COR-L47 (cell line): ENCODE measurements at places on chromosomes 3 and 15.

GRCh38 chr15:60026555-60026954 is 22.4 kb downstream of the FOXB1 start:
- DNase-seq, result no peak

DNA sequence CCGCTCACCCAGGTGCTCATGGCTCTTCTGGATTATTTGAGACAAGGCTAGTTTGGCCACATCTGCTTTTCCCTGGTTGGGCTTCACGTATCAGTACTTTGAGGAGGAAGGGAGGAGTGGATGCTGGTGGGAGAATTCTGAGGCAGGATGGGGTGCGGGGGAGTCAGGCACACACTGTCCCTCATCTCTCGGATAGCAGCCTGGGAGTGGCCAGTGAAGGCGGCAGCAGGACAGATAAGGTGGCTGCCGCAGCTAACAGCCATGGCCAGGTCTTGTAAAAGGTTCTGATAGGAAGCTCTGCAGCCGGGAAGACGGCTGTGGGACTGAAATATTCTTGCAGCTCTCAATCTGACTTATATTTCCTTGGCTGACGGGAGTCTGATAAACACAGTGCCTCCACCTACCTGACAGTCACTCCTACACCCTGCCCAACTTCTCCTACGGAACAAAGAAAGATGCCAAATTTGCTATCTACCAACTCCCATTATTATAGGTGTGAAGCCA is 87.3 kb downstream of the MESD start:
- no peak for DNase-seq

DNA sequence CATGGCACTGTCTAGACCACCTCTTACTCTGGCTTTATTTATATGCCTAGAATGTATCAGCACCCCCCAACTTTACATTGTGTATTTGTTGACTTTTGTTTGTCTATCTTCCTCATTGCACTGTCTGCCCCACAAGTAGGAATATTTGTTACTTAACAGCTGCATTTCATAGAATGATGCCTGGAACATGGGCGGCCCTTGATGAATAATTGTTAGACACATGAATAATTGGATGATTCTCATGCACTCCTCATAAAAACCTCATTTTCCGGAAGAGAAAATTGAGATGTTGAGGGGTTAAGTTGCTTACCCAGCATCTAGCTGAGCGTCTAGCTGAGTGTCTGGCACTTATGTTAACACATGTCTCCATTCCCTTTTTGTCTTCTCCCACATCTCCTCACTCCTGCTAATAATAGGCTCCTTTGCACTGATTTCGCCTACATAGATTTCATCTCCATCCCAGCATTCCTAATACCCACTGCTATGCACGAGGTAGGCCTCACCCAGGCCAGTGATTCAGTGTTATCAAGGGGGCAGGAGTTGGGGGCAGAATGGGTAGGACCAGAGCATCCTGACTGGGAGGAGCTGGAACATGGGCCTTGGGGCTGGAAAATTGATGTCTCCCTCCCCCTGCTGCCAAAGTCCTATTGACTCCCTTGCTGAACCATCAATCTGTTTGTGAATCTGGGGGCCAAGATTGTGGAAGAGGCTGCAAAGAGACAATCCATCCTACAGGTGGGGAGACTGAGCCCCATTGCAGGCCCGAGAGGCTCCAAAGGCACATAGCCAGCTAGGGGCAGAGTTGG is 7.8 kb upstream of the WNT7A start:
- no peak for DNase-seq

DNA sequence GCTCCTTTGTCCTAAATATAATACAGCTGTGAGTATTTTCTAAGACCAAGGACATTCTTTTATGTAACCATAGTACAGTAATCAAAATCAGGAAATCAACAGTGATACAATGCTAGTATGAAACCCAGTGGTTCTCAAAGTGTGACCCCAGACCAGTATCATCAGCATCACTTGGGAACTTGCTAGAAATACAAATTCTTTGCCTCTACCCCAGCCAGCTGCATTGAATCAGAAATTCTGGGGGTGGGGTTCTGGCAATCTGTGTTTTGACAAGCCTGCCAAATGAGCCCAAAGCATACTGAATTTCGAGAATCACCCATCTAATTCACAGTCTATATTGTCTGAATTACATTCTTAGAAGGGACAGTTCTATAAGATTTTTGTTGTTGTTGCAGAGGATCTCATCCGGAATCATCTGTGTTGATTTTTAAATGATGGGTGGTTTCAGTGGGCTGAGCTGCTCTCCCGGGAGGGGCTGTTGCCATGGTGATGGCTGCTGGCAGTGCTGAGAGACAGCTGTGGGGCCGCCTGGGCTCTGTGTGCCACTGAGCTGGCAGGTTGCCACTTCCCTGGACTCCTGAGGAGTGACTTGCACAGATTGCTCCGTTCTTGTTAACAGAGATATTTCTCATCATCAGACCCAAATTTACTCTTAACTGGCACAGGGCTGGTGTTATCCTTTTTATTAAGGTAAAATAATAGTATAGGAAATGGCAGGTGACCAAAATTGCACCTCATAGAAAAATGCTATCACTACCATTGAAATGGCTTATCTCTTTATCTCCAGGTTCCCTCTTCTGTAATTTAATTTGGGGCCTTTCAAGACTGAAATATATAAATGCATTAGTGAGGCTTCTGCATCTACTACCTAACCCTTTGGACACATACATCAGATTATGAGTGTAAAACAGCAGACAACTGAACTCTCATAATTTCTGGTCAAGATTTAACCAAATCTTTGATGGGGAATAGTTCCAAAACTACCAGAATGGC is 56.5 kb downstream of the NEK11 start:
- peak; percentile 99 for DNase-seq

GRCh38 chr3:64796607-64797399 is 109.0 kb upstream of the ADAMTS9 start:
- DNase-seq, result no peak

DNA sequence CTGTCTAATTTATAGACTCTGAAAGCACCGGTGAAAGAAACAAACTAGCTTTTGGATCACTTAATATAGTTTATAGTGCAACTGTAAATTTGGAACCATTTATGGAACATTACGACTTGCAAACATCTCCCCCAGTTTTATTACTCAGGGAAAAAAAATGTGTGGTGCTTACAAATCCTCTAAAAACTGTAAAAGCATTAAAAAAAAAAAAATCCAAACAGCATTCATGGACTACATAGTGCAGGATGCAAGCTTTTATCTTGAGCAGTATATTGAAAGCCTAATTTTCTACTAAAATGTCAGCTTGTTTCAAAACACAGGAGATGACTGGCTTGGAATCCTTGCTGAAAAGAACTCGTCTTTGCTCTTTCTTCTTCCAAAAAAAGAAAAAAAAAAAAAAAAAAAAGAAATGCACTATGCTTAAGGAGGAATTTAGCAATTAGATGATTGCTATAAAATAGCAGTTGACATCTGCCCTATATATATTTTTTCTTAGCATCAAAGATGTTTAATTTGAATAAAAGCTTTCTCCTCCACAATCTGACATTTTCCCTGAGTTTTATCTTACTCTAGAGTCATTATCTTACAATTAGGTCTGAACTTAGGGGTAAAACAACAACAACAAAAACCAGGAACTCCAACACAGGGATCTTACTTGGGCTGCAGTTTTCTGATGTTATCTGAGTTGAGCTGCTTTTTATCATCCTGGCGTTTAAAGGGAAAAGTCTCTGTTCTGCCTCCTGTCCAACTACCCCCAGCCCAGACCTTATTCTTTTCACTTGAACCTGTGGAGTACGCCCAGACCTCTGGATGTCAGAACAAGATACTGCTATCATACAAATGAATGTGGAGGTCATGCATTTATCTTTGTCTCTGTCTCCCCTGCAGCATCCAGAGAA is 62.6 kb upstream of the PDZRN3 start:
- no peak for DNase-seq

DNA sequence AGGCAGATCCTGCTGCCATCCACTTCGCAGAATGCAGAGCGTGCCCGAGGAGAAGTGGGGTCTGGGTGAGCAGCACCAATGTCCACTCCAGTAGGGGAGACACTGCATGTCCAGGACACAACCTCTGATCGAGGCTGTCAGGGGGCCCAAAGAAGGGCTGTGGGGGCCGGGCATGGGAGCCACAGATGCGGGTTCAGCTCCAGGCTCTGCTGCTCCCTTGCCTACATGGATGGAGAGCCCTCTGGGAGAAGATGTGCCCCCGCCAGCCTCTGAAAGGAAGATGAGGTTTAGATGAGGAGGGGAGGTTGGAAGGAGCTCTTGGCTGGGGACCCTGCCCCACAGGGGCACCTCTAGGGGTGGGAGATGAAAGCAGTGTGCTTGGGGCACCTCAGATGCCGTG is 75.4 kb downstream of the KLF13 start:
- no peak for DNase-seq

DNA sequence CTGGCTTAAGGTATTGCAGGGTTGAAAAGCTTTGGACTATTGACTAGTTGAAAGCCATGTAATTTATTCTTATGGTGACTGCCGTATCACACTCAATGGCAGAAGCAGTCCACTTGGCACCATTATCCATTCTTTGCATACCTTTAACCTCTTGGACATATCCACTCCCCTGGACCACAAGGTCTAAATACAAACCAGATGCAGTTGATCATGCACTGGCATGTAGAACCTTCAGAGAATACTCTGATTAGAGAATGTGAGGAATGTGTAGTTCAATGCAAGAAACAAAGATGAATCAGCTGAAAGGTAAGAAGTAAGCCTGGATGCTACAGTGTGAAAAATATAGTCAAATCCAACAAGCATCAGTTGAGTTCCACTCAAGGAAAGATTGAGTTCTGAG is 93.1 kb downstream of the FRMD5 start:
- no peak for DNase-seq

DNA sequence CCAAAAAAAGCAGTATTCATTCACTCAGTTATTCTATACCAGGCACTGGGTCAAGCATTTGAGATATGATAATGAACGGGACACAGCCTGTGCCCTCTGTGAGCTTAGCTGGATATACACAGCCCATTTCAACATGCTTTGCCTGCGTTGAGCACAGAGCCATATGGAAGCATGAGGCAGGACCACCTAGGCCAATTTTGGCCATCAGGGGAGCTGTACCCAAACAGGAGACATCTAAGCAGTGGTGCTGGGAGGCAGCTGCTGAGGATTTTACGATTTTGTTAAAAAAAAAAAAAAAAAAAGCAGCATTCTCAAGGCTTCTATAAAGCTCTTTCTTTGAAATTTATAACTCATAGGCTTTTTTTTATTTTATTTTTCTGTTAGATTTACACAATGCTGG is 87.2 kb upstream of the SLC2A2 start:
- DNase-seq, result no peak

DNA sequence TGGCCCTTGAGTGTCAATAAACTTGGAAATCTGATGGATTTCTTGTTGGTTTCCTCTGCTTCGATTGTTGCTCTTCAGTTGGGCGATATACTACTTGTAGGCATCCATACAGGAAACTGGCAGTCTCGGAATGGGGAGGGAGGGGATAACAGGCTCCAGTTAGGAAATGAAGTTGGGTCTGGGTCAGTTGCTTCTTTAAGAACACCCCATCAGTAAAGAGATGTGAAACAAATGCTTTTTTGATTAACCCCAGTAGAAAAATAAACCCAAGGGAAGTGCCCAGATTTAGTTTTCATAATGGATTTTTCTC is 681 bp downstream of the CHMP2B start:
- no peak for DNase-seq

DNA sequence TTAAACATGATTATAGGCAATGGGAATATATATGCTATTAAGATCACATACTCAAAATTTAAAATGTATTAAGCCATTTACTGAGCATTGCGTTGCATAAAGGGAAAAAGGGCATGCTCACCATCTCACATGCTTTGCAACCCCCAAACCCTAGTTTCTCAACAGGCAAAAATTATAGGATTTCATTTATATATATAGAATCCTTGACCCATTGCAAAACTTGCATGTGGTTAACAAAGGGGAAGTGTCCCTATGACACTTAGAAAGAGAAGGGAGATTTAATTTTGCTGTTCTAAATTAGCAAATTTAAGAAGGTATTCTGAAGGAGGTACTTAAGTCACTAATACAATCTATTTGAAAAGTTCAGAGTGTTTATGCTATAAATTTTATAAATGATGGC is 837.8 kb downstream of the DIPK2A start:
- DNase-seq, result no peak

GRCh38 chr3:87088993-87089841 is 98.3 kb upstream of the VGLL3 start:
- DNase-seq, result no peak

- no peak for DNase-seq
Measured at GRCh38 chr3:151866711-151867410, 6.6 kb upstream of the SUCNR1 start.

DNA sequence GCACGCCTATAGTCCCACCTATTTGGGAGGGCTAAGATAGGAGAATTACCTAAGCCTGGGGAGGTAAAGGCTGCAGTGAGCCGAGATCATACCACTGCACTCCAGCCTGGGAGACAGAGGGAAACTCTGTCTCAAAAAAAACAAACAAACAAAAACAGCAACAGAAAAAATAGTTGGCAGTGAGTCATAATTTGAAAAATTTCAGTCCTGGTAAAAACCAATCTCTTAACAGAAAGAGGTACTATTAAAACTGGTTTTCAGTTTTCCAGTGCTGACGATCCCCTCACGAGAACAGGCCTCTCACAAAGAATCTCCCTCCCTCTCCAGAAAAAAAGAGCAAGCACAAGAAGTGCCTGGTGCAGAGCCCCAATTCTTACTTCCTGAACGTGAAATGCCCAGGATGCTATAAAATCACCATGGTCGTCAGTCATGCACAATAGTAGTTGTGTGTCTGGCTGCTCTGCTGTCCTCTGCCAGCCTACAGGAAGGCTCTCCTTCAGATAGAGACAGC is 22.8 kb upstream of the MAP4 start:
- DNase-seq, result no peak

DNA sequence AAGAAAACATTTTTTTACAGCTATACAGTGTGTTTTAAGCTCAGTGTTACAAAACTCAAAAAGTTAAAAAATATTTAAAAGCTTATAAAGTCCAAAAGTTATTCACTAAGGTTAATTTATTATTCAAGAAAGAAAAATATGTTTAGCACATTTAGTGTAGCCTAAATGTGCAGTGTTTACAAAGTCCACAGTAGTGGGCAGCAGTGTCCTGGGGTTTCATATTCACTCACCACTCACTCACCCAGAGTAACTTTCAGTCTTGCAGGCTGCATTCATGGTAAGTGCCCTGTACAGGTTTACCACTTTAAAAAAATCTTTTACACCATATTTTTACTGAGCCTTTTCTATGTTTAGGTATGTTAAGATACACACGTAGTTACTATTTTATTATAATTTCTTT is 300.2 kb upstream of the TRIM42 start:
- no peak for DNase-seq

GRCh38 chr15:70869346-70869745 is 15.4 kb upstream of the LARP6 start:
- DNase-seq, result no peak

- DNase-seq, result no peak
Measured at GRCh38 chr3:197139586-197139985, 110.0 kb upstream of the MELTF start.

GRCh38 chr15:59501597-59501996 is 63.6 kb downstream of the FAM81A start:
- DNase-seq, result peak; percentile 35

DNA sequence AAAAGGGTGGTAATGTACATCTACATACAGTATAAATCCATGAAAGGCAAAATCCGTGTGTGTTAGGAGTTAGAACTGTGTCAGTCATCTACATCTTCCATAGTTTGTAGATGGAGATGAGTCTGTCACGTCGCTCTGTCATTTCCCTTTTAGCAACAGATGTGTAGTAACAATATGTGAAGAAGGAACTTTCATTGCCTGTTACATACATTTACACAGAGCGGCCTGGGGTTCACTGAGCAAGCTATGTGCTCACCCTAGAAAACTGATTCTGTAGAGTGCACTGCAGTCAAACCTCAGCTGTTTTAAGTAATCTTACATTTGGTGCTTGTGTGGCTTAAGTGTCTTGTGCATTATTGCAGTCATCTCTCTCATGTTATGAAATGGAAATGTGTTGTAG is 41.6 kb upstream of the AP3B2 start:
- no peak for DNase-seq
